Activated T-cell treated with anti-CD3 and anti-CD28 coated beads, Interleukin-2, amount 50 U/mL, for 72 hours (primary cell): ENCODE measurements at places on chromosomes 3 and 15. TPM values are rescaled to one million over a fixed set of nuclear protein-coding genes. Genes with fewer than 3 reads are reported as not detected.

DNA sequence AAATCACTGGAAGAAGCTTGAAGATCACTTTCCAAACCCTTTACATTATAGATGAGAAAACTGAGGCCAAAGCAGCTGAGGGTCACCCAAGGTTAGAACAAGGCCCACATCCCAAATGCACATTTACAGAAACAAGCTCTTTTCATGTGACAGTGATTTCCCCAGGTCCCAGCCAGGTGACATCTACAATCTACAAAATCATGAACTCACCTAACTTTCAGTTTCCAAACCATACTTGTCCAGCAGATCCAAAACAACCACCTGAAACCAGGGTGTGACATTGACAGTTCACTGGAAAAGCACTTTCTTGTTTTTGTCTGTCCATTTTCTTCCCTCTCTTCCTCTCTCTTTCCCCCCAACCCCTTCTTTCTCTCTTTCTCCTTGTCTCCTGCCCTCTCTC lies 132.2 kb upstream of the PRICKLE2 start:
- no peak overlapping the region for H3K27ac ChIP-seq
- no peak overlapping the region for H3K4me3 ChIP-seq
- H3K27me3 ChIP-seq = no peaks in the 10 kb centered on the region

The SSUH2 gene
- 0.31 TPM for total RNA-seq

GRCh38 chr3:173584093-173584837 lies 186.7 kb downstream of the NLGN1 start:
- peaks cover 13% of the 10 kb centered on the region for H3K4me1 ChIP-seq
- peaks cover 34% of the 10 kb centered on the region for H3K27me3 ChIP-seq
- H3K4me3 ChIP-seq = peak overlapping the region; percentile 14
- H3K27ac ChIP-seq = no peak overlapping the region

- DNase-seq = no peak
- H3K36me3 ChIP-seq = no peaks in the 10 kb centered on the region
- no peak overlapping the region for H3K27ac ChIP-seq
- peaks cover 13% of the 10 kb centered on the region for H3K4me1 ChIP-seq
- H3K27me3 ChIP-seq = no peaks in the 10 kb centered on the region
Measured at GRCh38 chr15:92163641-92164040, 230.0 kb upstream of the ST8SIA2 start.

DNA sequence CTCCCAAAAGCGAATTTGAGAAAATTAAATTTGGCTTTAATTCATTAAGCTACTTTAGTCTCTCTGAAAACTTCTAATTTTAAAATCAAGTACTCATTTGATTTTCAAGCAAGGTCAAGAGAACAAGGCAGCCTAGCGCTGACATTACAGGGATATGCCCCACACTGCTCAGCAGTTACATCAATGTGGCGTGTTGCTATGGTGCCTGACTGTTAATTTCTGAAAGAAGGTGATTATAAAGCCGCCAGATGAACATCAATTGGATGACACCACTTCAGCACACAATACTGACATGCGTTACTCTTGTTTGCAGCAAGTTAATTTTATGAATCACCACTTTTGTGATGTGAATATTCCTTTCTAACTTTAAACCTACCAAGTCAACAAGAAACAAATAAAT lies 284.4 kb downstream of the FOXP1 start:
- H3K4me1 ChIP-seq = peaks cover 98% of the 10 kb centered on the region
- H3K27me3 ChIP-seq = no peaks in the 10 kb centered on the region
- peak; percentile 33 for DNase-seq
- H3K36me3 ChIP-seq = peaks cover 4% of the 10 kb centered on the region
- peak overlapping the region; percentile 70 for H3K27ac ChIP-seq
